A172 (cell line): ENCODE measurements at places on chromosomes 7 and 10. TPM values are rescaled to one million over a fixed set of nuclear protein-coding genes. Genes with fewer than 3 reads are reported as not detected.

The LGI1 gene
- not detected in 2 replicates for total RNA-seq

The FAM24B gene
- not detected in 2 replicates for total RNA-seq

The IL6 gene
- 0.12 TPM in 1 of 2 replicates, not detected in the other for total RNA-seq

The TRIM50 gene
- not detected in 2 replicates for total RNA-seq

DNA sequence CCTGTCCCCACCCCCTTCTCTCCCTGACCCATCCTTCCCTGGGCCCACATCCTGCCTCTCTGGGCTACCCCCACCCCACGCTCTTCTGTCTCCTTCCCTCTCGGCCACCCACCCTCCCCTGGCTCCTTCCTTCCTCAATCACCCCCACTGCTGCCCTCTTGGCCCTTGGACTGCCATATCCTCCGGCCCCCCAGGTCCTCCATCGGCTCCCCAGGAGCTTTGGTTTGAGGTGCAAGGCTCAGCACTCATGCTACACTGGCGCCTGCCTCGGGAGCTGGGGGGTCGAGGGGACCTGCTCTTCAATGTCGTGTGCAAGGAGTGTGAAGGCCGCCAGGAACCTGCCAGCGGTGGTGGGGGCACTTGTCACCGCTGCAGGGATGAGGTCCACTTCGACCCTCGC lies 10.9 kb downstream of the EPHB6 start:
- DNase-seq, result no peak

- DNase-seq, result no peak
Measured at GRCh38 chr10:50490241-50490640, 133.5 kb downstream of the SGMS1 start.

DNA sequence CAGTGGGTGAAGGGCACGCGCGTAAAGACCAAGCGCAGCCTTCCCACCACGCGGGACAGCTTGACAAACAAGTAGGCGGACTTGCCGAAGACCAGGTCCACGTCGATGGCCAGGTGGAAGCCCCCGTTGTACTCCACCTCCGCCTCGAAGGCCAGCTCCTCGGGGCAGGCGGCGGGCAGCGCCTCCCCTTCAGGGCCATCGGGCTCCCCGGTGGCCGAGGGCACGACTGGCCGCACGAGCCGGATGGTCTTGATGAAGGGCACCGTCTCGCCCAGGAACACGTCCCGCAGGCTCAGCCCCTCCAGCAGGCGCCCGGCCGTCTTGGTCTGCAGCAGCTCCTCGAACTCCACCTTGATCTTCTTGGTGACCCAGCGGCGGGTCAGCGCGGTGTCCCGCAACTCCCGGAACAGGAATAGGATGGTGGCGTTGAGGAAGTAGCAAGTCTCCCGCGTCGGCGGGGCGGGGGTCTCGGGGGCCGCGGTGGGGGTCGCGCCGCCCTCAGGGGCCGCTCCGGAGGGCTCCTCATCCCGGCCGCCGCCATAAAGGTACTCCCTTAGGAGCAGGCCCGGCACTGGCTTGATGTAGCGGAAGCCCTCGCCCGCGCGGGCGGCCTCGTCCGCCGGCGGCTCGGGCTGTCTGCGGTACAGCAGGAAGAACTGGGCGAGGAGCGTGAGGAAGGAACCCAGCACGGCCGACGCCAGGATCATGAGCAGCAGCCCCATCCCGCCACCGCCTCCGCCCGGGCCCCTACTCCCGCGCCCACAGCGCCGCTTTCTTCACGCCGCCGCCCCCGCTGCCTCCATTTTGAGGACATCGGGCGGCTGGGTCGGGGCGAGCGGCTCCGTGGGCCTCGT lies 507 bp downstream of the PDZD8 start:
- peak; percentile 26 for DNase-seq

DNA sequence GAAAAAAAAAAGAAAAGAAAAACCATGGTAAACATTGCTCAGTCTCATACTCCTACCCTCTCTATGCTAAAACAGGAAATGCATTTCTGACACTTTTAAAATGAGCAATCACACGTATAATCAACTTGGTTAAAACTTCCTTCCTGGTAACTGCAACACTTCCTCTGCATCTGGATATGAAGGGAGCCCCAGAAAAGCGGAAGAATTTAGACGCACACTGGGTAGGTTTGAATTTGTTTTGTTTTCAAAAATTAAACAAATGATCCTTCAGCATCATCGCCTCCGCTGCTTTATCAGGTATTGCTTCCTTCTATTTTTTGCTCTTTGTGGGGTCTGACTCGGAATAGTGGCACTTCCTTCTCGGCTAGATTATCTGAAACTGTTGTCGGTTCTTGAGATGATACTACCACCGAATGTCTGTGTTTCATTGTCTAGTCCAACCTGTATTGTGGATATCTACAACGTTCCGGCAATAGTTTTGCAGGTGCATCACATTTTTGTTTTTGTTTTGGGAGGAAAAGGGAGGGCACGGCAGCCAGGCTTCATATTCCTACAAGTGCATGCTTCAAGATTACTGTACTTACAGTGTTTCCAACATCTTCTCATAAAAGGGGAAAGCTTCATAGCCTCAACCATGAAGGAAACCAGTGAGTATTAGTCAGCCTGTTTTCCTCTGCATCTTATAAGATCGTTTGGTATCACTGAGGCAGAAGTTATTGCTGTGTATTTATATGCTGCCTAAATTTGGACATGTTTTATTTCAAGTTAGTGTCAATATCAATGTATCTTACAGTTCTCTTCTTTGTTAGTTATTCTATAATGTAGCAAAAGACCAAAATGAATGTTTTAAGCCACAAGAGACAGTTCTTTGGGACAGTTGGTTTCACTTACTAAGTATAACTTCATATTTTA lies at the start of gene PIK3CG:
TSS of gene PIK3CG (plus strand) at position 153 of the 912 bp plus-strand sequence. CDS start 2,280 bp downstream, outside the sequence.
- no peak for DNase-seq

GRCh38 chr10:60644436-60645130 lies 133.7 kb upstream of the CDK1 start:
- DNase-seq, result peak; percentile 7

DNA sequence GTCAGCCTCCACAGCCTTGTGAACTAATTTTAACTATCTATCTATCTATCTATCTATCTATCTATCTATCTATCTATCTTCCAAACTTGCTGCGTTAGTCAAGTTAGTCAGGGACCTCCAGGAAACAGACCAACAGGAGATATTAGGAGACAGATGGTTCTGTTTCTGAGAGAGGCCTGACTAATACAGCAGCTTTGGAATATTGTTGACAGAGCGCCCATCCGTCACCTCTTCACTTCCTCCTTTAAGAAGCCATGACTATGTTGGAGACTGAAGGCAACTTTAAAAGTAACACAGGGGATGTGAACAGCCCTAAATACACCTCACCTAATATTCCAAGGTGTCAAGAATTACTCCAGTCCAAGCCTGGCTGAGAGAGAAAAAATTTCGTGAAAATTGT lies 280.9 kb upstream of the IGFBP3 start:
- DNase-seq, result no peak

The BMPER gene
- total RNA-seq, result 0.34 and 0.55 TPM in 2 replicates

The KNDC1 gene
- total RNA-seq, result 2.2 and 3.2 TPM in 2 replicates

The KEL gene
- total RNA-seq, result 0.46 TPM in 1 of 2 replicates, not detected in the other

DNA sequence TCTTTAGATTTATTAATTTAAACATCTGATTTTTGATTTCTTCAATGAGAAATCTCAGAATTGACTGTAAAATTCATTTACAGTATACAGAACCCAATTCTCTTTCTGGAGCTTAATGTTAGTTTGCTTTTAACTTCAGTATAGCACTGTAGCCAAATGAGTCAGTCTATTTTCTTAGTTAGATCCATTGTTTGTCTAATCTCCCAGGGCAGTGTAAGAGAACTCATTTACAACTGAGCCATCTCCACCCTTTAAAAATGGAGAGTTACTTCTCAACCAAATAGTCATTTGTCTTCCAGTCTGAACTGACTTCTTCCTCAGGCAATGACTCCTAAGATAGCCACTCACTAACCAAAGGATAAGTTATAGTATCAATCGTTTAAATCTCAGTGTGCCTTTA lies 3.0 kb upstream of the WNT2 start:
- no peak for DNase-seq

DNA sequence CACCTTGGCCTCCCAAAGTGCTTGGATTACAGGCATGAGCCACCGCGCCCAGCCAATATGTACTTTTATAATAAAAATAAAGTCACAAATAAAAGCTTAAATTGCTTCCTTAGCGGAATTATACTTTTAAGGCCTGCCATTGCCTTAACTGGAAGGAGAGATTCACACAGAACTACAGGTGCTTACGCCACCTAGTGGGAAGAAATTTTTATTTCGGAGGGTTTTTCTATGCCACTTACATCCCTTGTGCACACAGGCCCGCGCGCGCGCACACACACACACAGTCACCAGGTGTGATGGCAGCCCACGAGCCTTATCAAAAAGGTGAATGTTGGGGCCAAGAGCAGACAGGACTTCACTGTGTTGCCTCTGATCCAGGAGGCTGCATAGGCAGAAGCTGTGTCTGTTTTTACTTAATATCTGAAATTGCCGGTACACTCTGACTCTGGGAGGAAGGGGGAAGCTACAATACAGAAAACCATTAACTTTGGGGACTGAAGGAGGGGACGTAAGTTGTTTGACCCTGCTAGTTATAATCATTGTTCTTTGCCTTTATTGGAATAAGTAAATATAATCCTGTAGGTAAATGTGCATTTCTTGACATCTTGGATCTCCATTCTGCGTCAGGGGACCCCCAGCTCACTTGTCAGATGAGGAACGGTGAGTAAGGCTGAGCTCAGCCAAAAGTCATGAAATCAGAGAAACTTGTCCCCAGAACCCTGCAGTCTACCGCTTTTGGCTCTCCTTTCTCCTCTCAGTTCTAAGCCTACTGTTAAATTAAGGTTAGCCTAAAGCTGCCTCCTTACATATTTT lies 87.1 kb downstream of the SLC16A9 start:
- peak; percentile 64 for DNase-seq

GRCh38 chr10:21976739-21977138 lies 26.8 kb downstream of the DNAJC1 start:
- no peak for DNase-seq

The TDRD1 gene
- total RNA-seq, result 0.02 TPM in 1 of 2 replicates, not detected in the other

The PPP3CB gene
- 17.2 and 17.6 TPM in 2 replicates for total RNA-seq

DNA sequence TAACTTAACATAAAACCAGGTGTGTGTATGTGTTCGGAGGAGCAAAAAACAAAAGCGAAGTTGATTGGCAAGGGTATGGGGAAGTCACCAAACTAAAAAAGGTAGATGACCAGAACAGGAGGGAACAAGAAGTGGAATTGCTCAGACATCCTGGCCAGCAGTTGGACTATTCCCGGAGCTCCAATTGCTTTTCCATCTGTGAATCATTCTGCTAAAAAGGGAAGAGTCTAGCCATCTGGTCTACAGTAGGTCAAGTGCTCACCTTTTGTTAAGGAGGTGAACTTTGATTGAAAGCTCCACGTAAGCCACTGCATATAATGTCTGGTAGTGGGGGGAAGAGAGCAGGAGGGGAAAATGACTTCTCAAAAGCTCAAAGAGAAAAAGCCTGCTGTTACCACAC lies 50.0 kb upstream of the BET1 start:
- no peak for DNase-seq

GRCh38 chr7:10913457-10913856 lies 60.2 kb upstream of the PHF14 start:
- no peak for DNase-seq

- no peak for DNase-seq
Measured at GRCh38 chr7:139431459-139431858, 52.0 kb downstream of the KLRG2 start.

The CALN1 gene
- not detected in 2 replicates for total RNA-seq

DNA sequence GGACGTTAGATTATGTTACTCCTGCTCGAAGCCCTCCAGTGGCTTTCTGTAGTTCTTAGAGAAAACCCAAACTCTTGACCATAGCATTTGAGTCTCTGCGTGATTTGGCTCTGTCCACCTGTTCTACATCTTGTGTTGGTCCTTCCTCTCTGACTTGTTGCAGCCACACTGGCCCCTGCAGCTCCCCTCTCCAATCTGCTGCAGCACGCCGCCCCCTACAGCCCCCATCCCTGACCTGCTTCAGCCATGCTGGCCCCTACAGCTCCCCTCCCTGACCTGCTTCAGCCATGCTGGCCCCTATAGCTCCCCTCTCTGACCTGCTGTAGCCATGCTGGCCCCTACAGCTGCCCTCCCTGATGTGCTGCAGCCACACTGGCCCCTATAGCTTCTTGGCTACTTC lies 29.2 kb downstream of the TRRAP start:
- DNase-seq, result no peak

- peak; percentile 25 for DNase-seq
Measured at GRCh38 chr10:11532306-11532705, 79.1 kb downstream of the USP6NL start.

DNA sequence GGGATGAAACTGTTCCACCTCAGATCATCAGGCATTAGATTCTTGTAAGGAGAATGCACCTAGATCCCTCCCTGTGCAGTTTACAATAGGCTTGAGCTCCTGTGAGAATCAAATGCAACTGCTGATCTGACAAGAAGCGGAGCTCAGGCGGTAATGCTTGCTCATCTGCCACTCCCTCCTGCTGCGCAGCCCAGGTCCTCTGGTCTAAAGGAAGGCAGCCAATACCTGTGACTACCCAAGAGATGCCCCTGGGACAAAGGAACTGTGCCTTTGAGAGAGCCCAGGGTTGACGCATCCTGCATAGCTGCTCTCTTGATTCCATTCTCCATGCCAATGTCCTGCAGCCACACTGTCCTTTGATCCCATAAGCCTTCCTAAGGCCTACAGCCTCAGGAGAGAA lies 73.1 kb downstream of the ADCYAP1R1 start:
- DNase-seq, result no peak

The CPA4 gene
- 387 and 495 TPM in 2 replicates for total RNA-seq

The FANK1 gene
- 4.9 and 8.2 TPM in 2 replicates for total RNA-seq

DNA sequence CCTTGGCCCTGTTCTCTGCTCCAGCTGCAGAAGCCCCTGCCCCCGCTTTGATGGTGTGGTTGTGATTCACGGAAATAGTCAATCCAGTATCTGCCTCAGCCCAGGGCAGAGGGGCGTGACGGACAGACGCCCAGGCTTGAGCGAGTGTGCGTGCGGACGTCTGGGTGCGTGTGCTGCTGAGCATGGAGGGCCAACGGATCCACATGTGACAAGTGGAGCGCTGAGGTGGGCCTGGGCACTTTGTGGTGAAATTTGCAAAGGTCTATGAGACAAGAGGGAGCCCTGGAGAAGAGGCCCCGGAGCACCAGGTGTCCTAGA lies 94.4 kb downstream of the WDR37 start:
- no peak for DNase-seq

The MEIG1 gene
- 0.48 TPM in 1 of 2 replicates, not detected in the other for total RNA-seq

GRCh38 chr10:116085323-116085722 lies 187.7 kb downstream of the GFRA1 start:
- no peak for DNase-seq
